Neuronal stem cell (in vitro differentiated cells): ENCODE measurements at places on chromosomes 4 and X.

DNA sequence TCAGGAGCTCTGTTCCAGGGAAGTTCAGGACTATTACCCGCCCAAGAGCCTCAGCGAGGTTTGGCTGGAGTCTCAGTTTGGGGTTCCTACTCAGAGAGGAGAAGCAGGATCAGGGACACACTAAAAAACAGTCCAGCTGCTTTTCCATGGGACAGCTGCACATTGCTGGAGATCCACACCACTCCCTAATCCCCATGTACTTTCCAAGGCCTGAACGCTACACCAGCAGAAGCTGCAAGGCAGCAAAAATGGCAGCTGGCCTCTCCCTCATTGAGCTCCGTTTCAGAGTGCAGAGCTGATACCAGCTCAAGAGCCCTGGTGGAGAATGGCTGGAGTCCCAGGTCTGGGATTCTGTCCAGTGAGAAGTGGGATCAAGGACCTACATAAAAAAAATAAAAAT is 551.2 kb upstream of the PABPC5 start:
- no peaks in the 10 kb centered on the region for H3K36me3 ChIP-seq
- H3K4me3 ChIP-seq = no peak overlapping the region
- no peak for DNase-seq
- no peak overlapping the region for H3K27ac ChIP-seq
- no peaks in the 10 kb centered on the region for H3K4me1 ChIP-seq

- no peak overlapping the region for H3K27ac ChIP-seq
- no peaks in the 10 kb centered on the region for H3K27me3 ChIP-seq
- DNase-seq = no peak
- H3K36me3 ChIP-seq = no peaks in the 10 kb centered on the region
- peaks cover 1% of the 10 kb centered on the region for H3K4me1 ChIP-seq
- H3K4me3 ChIP-seq = no peak overlapping the region
Measured at GRCh38 chr4:144547678-144548298, 98.2 kb upstream of the HHIP start.

DNA sequence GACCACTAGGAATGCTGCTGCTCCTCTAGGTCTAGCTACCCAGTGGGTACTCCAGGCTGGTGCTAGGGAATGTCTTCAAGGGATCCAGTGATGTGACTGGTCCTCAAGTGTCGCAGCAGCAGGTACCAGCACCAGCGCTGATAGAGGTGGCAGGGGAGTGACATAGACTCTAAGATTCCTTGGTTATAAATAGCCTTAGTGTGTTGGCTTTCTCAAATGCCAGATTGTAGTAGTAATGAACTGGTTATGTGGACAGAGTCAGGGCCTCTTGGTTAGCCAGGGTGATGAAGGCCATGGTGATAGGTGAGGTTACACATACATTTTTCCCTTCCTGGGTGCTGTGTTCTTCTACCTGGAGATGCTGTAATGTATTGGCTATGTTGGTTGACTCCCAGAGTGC is 38.3 kb downstream of the DCLK2 start:
- DNase-seq = no peak
- no peaks in the 10 kb centered on the region for H3K4me1 ChIP-seq
- H3K27me3 ChIP-seq = no peaks in the 10 kb centered on the region
- H3K27ac ChIP-seq = no peak overlapping the region
- peaks cover 2% of the 10 kb centered on the region for H3K36me3 ChIP-seq

DNA sequence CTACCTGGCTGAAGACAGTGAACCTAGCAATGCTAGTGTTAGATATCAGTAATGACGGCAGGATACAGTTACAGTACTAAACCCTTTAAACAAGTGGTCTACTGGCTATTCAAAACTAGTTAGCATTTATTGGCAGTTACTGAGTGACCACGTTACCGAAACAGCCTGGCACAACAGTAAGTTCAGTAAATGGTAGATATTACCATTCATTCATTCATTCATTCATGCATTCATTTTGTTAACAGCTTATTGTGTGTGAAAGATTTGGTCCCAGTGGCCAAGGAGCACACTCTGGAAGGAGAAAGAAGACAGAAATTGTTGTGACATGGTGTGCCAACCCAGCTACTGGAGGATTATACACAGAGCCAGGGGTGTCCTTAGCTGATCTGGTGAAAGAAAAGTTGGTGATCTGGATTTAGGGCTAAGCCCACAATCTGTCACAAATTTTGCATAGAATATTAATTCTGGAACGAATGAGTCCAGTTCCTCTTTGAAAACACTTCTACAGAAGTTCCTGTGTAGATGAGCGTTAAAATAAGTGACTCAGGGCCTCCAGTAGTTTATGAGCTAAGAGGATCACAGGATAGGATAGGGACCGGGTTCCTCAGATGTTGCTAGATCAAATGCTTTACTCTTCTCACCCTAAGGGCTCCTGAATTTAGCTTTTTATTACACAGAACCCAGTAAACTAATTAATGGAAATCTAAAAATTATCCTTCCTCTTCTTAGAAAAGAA is 179.1 kb downstream of the CBR4 start:
- no peaks in the 10 kb centered on the region for H3K27me3 ChIP-seq
- H3K4me1 ChIP-seq = peaks cover 12% of the 10 kb centered on the region
- no peak for DNase-seq
- H3K27ac ChIP-seq = no peak overlapping the region

DNA sequence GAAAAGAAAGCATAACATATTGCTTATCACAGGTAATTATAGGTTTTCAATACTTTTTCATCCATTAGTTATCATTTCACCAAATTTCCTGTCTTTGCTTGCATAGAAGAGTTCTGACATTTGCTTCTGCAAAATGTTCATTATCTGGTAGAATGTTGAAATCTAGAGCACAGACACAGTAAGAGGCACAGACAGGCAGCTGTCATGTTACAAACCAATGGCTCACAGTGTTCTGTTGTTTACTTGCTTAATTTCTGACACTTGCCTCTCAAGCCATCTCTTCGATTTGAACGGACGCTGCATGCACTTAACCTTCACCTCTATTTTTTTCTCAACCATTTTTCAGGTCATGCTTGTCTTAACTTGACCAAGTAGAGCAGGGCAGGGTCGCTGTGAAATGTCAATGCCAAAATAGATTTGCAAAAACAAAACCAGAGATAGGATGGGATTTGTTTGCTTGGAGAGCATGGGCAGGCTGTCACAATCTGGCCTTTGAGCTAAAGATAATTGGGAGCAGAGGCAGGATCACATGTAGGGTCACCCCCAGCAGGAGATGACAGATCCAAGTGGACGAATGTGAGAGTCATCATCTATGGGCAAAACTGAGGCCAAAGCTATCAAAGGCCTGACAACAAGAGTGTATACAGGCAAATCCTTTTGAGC is 292.3 kb downstream of the SMARCA1 start:
- no peak overlapping the region for H3K27ac ChIP-seq
- no peak overlapping the region for H3K4me3 ChIP-seq
- H3K36me3 ChIP-seq = no peaks in the 10 kb centered on the region

DNA sequence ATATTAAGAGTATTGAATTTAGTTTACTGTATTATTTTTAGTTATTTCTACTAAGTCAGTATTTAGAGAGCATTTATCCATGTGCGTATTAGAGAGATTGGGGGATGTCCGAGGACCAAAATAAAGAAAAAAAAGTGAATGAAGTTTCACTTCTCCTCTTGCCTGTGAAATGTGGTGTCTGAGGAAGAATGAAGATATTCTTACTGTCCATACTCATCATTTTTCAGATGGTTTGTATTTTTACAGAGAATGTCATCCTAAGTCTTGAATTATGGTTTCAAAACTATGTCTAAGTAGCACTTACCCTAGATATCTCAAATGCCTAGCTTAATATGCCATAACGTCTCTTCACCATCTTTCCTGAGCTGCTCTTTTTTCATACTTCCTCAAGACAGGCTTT is 854.3 kb downstream of the C4orf33 start:
- H3K36me3 ChIP-seq = no peaks in the 10 kb centered on the region
- no peak for DNase-seq
- no peak overlapping the region for H3K4me3 ChIP-seq
- no peak overlapping the region for H3K27ac ChIP-seq
- no peaks in the 10 kb centered on the region for H3K27me3 ChIP-seq
- H3K4me1 ChIP-seq = no peaks in the 10 kb centered on the region
